IgD-negative memory B cell (primary cell): ENCODE measurements at places on chromosomes 1 and 21. TPM values are rescaled to one million over a fixed set of nuclear protein-coding genes. Genes with fewer than 3 reads are reported as not detected.

TPR gene
- polyA plus RNA-seq: 64.2 TPM

KRTAP11-1 gene
- not detected for polyA plus RNA-seq

NMNAT2 gene
- not detected for polyA plus RNA-seq

EXOC8 gene
- 4.0 TPM for polyA plus RNA-seq

ADAM30 gene
- not detected for polyA plus RNA-seq

IBA57 gene
- 3.3 TPM for polyA plus RNA-seq

RPAP2 gene
- polyA plus RNA-seq: 23.0 TPM

KISS1 gene
- not detected for polyA plus RNA-seq

RSPO1 gene
- not detected for polyA plus RNA-seq

HAO2 gene
- polyA plus RNA-seq: not detected

ECM1 gene
- 0.11 TPM for polyA plus RNA-seq

ZMYM1 gene
- polyA plus RNA-seq: 17.2 TPM

ETS2 gene
- 2.8 TPM for polyA plus RNA-seq

TCHH gene
- polyA plus RNA-seq: not detected

SLAMF6 gene
- polyA plus RNA-seq: 109 TPM

LCE7A gene
- not detected for polyA plus RNA-seq

LRRC40 gene
- 6.0 TPM for polyA plus RNA-seq

MRPL20 gene
- polyA plus RNA-seq: 144 TPM

CELA3B gene
- not detected for polyA plus RNA-seq

LELP1 gene
- polyA plus RNA-seq: not detected

FALEC gene
- polyA plus RNA-seq: 1.0 TPM

ERG gene
- not detected for polyA plus RNA-seq

SHISAL2A gene
- polyA plus RNA-seq: 17.6 TPM

OLFML3 gene
- polyA plus RNA-seq: not detected

SLC25A34 gene
- polyA plus RNA-seq: not detected

C1orf56 gene
- polyA plus RNA-seq: 4.5 TPM

SYT14 gene
- not detected for polyA plus RNA-seq

KDF1 gene
- 2.9 TPM for polyA plus RNA-seq

ELF3 gene
- polyA plus RNA-seq: not detected

C1QA gene
- not detected for polyA plus RNA-seq

SLC35F3 gene
- not detected for polyA plus RNA-seq

ASCL5 gene
- not detected for polyA plus RNA-seq

CFAP107 gene
- not detected for polyA plus RNA-seq

TMEM9 gene
- 25.4 TPM for polyA plus RNA-seq

ACTN2 gene
- not detected for polyA plus RNA-seq

CYP4A22 gene
- not detected for polyA plus RNA-seq

IL19 gene
- not detected for polyA plus RNA-seq

TSPAN1 gene
- polyA plus RNA-seq: not detected

ANKRD34A gene
- 0.64 TPM for polyA plus RNA-seq

SLX9 gene
- polyA plus RNA-seq: 12.3 TPM

CCDC185 gene
- not detected for polyA plus RNA-seq

CD48 gene
- polyA plus RNA-seq: 129 TPM

ITGB2 gene
- polyA plus RNA-seq: 294 TPM

SERPINC1 gene
- polyA plus RNA-seq: not detected

CERS2 gene
- 110 TPM for polyA plus RNA-seq

CDCA8 gene
- polyA plus RNA-seq: 1.4 TPM

C1orf185 gene
- not detected for polyA plus RNA-seq

NFIA gene
- polyA plus RNA-seq: 0.93 TPM

CFAP57 gene
- 0.14 TPM for polyA plus RNA-seq

TNFAIP8L2 gene
- 16.1 TPM for polyA plus RNA-seq

DDAH1 gene
- polyA plus RNA-seq: 0.19 TPM

USP33 gene
- 30.1 TPM for polyA plus RNA-seq

CR1L gene
- polyA plus RNA-seq: not detected

PDZK1IP1 gene
- polyA plus RNA-seq: 1.1 TPM

KRTAP13-2 gene
- polyA plus RNA-seq: not detected

LCE4A gene
- not detected for polyA plus RNA-seq
